SK-N-SH (cell line): ENCODE measurements at places on chromosomes 3 and 15.

- DNase-seq, result no peak
Measured at GRCh38 chr15:31554261-31554660, 227.6 kb downstream of the KLF13 start.

DNA sequence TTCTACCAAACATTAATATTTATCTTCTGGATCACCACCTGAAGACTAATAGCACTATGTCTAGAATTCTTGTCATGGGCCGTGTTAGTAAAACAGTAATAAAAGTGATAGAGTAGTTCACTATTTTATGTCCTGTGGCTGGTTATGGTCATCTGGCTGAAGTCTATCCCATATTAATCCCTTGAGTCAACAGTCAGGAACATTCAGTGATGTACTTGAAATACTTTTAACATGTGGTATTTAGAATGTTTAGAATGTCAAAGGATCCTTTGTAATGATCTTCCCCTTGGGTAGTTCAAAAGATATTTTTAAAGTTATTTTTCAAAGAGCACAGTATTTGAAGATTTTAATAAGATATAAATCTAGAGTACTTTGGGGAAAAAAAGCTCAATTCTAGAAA, 117.0 kb downstream of the MBNL1 start:
- DNase-seq, result no peak

- DNase-seq, result peak; percentile 39
Measured at GRCh38 chr15:65337436-65338070, 33.1 kb downstream of the RNU5B-1 start.

GRCh38 chr3:186901135-186901734, 29.1 kb upstream of the ST6GAL1 start:
- DNase-seq, result no peak

GRCh38 chr3:160061525-160061924, 72.9 kb downstream of the IL12A start:
- DNase-seq, result no peak

DNA sequence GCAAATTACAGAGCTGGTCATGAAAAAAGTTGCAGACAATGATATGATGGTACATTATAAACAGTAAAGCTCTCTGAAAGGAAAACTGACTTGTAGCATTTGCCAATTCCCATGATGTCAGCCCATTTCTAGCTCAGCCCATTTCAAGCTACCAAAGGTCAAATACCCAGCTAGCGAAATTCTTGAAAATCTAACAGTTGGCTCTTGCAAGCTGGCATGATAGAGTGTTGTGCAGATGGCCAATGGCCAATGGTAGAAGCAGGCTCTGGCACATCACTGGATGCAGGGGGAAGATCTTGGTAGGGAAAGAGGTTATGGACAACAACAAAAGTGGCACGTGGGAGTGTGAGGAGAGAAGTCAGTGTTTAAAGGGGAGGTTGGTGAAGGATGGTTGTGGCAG, 36.7 kb downstream of the RASGRF1 start:
- no peak for DNase-seq

DNA sequence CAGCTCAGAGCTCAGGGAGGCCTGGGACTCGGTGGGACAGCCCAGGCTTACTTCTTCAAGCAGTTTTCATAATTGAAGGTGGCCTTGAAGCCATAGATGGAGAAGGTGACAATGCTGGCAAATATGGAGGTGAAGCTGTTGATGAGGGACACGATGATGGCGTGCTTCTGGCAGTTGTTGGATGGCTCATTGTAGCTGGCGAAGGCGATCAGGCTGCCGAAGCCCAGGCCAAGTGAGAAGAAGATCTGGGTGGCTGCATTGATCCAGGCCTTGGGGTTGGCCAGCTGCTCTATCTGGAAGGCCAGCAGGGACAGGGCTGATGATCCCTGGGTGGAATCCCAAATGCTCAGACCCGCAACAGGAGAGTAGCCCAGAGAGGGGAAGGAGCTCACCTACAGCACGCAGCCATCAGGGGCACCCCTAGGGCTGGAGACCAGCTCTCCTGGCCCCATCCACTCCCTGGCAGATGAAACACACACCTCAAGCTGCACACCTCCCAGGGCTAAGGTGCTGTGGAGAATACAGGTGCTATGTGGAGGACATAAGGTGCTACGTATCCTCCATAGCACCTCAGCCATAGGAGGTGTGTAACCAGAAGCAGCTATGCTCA, 25.1 kb downstream of the SLC6A20 start:
- DNase-seq, result no peak

DNA sequence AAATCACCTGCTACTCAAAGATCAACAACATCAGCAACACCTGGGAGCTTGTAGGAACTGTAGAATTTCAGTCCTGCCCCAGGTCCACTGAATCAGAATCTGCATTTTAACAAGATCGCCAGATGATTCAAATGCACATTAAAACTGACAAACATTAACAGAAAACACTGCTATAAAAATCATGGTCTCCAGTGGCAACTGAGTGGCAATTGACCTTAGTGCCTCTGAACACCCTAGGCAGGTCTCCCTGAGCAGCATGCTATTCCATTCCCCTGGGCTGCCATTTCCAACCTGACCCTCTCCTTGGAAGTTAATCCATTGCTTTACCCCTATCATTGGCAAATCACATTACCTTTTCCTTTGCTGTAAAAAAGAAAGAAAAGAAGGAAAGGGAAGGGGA, 23.0 kb upstream of the TOP2B start:
- no peak for DNase-seq

GRCh38 chr3:32226875-32227500, 11.5 kb upstream of the CMTM8 start:
- no peak for DNase-seq

GRCh38 chr3:136984837-136985236, 27.1 kb downstream of the IL20RB start:
- DNase-seq, result no peak

DNA sequence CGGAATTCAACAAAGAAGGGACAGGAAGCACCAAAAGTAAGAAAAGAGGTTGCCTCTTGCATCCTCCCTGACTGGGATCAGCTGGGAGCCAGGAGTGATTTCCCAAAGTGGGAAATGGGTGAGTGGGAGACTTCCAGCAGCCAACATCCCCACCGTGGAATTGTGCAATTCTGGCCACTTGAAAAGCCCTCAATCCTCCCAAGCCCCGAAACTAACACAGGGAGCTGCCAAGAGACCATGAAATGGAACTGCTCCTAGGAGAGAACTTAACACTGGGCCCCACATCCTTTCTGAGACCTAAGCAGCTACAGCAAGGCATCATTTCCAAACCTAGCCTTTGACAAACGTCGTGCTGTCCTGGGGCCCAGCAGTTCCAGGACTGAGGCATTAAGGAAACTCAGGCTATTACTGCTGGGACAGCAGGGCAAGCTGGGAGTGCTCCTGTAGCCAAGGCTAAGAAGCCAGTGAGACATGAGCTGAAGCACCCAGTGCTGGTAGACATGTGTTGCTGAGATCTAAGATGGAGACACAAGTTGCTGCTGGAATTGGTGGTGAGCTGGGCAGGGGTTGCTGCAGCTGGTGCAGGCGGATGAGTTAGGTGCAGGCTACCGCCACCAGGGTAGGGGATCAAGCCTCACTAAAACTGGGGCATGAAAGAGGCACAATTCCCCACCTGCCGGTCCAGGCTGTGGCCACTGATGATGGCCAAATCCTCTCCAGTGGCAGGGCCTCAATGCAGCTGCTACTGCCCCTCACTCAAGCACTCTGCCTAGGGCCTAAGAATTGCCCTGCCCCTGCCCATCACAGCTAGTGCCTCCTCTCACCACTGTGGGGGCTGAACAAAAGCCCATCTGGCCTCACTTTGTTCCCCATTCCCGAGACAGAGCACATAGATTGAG, 43.9 kb downstream of the ALDH1A2 start:
- DNase-seq, result no peak

DNA sequence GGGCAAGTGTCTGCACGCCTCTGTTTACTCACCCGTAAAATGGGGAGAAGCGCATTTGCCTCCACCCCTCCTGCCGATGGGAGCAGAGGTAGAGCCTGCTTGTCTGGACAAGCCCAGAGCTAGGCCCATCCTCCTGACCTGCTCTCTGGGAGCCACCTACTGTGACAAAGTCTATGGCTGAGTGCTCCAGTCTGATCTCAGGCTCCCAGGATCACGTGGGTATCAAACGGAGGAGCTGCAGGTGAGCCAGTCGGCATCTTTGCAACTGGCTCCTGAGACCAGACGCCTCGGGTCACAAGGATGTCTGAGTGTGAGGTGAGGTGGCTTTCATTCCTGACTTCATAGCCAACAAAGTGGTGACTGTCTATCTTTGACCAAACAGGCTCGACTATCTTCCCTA, 2.1 kb upstream of the ALDH1A3 start:
- no peak for DNase-seq

DNA sequence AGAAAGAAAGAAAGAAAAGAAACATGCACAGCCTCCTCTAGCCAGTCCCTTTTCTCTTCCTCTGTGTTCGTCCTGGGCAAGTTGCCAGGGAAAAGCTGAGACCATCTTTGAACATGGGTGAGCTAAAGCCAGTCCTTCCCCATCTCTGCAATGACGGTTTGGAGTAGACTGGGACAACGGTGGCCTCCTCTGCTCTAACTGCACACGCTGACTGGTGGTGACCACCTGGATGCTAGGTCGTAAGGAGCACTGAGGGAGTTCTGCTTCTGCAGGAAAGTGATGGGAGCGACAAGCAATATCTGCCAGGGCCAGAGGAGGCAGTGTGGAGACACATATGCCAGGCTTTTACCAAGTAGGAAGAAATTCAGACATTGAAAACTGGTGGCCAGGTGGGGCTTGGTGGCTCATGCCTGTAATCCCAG, 111.7 kb downstream of the NUP210 start:
- DNase-seq, result peak; percentile 74

DNA sequence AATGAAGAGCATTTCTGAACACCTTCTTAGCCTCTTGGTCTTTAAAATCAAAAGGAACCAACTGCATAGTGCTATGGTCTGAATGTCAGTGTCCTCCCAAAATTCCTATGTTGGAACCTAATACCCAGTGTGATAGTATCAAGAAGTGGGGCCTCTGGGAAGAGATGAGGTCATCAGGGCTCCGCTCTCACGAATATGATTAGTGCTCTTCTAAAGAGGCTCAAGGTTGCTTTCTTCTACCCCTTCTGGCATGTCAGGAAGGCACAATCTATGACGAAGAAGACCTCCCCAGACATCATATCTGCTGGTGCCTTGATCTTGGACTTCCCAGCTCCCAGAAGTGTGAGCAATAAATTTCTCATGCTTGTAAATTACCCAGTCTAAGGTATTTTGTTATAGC, 209.5 kb downstream of the MAGI1 start:
- no peak for DNase-seq
